ENCODE measurements at places on chromosomes 7 and 10.
A peak's percentile ranks its signal among the peaks of the same experiment; 100 is the strongest.

DNA sequence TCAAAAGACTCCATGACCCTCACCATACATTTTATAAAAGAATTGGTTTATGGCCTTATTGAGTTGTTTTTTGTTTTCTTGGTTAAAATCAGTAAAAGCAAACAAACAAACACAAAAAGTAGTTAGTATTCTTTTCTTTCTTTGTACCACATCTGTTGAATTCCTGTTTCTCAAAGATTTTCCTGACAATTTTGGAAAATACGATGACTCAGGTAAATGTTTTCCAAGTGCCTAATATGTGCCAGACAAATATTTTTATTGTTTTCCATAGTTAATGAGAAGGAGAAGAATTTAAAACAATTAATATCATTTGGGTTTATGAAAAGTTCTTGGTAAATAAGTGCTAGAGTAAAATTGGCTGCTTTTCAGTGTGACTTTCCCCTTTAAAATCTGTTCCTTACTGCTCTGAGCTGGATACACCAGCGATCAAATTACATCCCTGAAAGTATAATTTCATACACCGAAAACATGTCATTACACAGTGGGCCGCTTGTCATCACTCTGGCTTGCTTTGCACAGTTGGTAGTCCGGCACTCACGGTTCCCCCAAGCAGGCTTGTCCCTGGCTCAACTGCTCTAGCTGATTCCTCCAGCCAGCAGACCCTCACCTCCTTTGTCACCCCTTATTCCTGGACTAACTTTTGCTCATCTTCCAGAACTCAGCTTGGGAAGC lies 80.5 kb downstream of the TBXAS1 start:
- no peak for DNase-seq

DNA sequence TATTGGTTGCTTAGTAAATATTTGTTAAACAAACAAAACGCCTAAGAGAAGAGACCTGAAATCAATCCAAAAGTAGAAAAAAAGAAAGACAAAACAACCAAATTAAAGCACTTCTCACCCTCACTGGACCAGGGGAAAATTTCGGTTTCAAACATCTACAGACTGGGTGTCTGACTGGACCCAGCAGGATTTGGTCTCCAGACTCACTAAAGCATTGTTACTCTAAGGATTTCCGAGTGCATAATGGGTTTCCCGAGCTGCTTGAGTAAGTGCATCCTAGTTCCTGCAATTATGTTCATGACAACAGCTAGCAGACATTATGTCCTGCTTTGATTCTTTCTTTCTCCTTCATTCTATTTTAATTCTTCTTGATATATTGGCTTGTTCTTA lies 51.8 kb upstream of the FAM3C start:
- no peak for DNase-seq

- DNase-seq, result no peak
Observed at GRCh38 chr10:21926949-21927348, 76.6 kb downstream of the DNAJC1 start.

- no peak for DNase-seq
Observed at GRCh38 chr7:64774204-64774842, 19.9 kb upstream of the ZNF138 start.

- peak; percentile 51 for DNase-seq
Observed at GRCh38 chr7:77427996-77428603, 12.0 kb upstream of the GSAP start.

- DNase-seq, result no peak
Observed at GRCh38 chr7:1270181-1270580, 37.5 kb downstream of the UNCX start.

DNA sequence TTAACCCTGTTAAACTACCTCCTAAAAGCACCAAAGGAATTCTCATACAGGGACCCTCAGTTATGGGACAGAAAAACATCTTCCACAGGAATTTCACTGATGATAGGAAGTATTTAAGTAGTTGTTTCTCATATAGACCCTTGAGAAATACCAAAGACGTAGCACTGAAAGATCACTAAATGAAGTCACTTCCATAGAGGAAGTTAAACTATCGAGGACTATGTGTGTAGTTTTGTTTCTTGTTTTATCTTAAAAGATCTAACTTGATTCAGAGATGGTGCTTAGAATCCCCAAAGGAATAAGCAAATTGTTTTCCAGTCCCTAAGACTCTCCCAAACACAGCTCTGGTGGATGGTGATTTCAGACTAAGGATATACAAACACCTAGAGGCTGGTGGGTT lies 94.8 kb upstream of the AFAP1L2 start:
- no peak for DNase-seq

DNA sequence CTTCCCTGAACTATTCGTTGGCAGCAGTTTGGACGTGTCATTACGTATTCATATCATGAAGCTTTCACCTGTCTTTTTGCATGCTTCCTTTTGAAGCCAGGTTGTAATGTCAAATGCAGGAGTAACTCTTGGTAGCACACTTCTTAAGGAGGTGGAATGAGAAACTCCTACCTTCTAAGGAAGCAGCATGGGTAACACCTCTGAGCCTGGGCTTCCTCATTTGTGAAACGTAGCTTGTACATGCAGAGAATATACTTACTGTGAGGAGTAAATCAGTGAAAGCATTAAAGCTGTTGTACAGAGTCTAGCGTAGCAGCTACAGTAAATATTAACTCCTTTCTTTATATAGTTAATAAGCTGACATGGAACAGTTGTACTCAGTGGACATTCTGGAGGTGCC lies 21.1 kb downstream of the CUL1 start:
- DNase-seq, result no peak

GRCh38 chr10:1462994-1463633 lies 274.2 kb downstream of the ADARB2 start:
- no peak for DNase-seq

GRCh38 chr10:126225672-126226008 lies 162.6 kb downstream of the ADAM12 start:
- DNase-seq, result no peak

DNA sequence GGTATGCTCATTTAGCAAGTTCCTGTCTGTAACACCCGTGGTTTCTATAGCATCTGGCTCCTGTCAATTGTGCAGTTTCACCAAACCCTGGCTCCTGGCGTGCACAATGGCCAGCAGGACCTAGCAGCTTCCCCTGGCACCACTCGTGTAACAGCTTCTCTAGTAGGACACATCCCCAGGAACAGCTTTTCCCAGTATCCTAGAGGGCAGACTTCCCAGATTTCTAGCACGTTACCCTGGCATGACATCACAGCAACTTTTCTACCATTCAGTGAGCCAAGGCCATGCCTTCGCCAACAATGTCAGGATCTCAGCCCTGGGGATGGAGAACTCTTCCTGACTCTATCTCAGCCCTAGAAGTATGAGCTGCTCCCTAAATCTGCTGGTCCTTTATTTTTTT lies 6.5 kb downstream of the YME1L1 start:
- DNase-seq, result peak; percentile 10

GRCh38 chr7:79927116-79927515 lies 207.5 kb upstream of the GNAI1 start:
- no peak for DNase-seq

GRCh38 chr10:129808092-129808983 lies 155.7 kb downstream of the EBF3 start:
- no peak for DNase-seq

DNA sequence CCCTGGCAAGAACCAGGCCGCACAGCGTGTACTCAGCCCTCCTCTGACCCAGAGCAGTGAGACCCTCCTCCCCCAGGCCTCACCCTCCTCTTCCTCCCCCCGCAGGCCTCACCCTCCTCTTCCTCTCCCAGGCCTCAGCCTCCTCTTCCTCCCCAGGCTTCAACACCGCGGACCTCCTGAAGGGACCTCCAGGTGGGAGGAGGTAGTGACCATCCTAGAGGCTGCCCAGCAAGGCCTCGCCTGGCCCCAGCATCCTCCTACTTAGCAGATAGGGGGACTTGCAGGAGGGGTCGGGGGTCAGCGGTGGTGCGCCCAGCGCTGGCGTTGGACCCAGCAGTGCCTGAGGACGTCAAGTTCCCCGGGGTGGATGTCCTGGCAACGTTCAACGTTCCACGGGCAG lies 270.8 kb downstream of the ELFN1 start:
- no peak for DNase-seq

DNA sequence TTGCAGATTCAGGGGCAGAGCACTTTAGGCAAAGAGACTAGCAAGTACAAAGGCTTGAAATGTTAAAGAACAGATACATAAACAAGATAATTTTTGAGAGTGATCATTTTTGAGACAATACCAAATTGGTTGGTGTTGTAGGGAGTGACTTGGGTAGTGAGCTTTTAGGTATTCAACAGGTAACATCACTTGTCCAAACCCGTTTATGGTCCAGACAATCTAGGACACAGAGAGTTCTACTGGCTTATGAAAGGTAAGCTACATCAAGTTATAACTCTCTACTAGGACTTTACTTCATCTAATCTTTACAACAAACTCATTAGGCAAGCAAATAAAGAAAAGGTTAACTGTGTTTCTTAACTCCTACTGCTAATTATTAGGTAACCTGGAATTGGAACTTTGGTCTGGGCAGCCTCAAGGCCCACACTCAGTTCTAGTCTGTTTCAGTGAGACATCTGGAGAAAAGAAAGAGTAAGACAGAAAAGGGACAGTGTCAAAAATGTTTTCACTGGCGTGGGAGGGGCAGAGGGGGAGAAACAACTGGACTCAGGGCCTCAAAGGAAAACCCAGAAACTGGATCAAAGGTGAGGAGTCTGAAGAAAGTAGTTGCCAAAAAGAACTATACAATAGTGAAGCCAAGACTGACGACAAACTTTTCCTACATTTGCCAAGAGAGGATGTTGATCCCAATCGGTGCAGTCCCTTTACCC lies 39.2 kb downstream of the GNAT3 start:
- DNase-seq, result no peak

DNA sequence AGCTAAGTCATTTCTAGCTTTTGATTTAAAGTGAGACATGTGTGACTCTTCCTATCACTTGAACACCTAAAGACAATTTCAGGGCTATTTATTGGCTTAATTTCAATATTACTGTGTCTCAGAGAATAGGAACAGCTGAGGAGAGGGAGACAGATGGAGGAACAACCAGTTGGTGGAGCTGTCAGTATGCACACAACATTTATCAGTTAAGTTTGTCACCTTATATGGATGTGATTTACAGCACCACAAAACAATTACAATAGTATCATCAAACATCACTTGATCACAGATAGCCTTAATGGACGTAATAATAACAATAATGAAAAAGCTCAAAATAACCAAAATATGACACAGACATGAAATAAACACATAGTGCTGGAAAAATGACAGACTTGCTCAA lies 129.6 kb downstream of the NPSR1 start:
- DNase-seq, result no peak

GRCh38 chr10:44696496-44696895 lies 214.6 kb upstream of the TMEM72 start:
- DNase-seq, result no peak

GRCh38 chr7:7819442-7820247 lies 101.2 kb upstream of the RPA3 start:
- DNase-seq, result peak; percentile 33

DNA sequence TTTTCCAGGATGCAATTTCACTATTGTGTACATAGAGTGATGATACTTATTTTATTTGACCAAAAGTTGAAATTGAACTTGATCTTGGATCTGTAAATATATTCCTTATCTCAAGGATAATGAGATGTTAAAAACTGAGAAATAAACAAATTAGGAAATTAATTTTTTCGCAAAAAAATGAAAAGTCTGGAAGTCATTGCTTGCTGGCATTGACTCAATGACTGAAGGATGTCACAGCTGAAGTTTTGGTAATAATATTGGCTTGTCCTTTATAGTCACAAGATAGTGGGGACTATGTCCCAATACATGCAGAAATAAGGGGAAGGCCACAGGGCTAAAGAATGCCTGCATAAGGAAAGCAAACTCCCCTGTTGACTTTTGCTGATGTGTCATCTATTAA lies 92.8 kb downstream of the FOXP2 start:
- DNase-seq, result no peak

- DNase-seq, result no peak
Observed at GRCh38 chr7:74263399-74264120, 9.4 kb upstream of the RFC2 start.

Measured in activated CD4-positive, alpha-beta T cell treated with anti-CD3 and anti-CD28 coated beads, Interleukin-10, Interleukin-2, amounts not matched to agents 100 ng/mL and 50 ng/mL, durations not matched to agents 16 hours and 8 hours (primary cell).